Stimulated activated CD4-positive, alpha-beta T cell treated with anti-CD3 and anti-CD28 coated beads, Interleukin-1b, Interleukin-23, amount 100 ng/mL, for 48 hours (primary cell): ENCODE measurements at places on chromosomes 7 and 10.

DNA sequence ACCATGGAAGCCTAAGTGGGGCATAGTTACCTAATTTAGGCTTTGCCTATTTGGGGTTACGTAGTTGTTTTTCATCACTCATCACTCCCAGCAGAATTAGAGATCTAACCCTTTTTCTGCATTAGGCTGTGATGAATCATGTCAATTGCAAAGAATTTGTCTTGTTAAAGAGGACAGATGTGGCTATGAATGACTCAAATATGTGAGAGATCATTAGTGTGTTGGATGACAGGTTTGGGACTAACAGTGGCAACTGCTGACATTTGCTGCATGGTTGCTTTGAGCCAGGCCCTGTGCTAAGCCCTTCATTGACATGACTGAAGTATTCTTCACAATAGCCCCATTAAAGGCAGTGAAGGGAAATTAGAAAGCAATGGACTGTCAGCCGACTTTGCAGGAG is 83.4 kb upstream of the BMPER start:
- DNase-seq = no peak

DNA sequence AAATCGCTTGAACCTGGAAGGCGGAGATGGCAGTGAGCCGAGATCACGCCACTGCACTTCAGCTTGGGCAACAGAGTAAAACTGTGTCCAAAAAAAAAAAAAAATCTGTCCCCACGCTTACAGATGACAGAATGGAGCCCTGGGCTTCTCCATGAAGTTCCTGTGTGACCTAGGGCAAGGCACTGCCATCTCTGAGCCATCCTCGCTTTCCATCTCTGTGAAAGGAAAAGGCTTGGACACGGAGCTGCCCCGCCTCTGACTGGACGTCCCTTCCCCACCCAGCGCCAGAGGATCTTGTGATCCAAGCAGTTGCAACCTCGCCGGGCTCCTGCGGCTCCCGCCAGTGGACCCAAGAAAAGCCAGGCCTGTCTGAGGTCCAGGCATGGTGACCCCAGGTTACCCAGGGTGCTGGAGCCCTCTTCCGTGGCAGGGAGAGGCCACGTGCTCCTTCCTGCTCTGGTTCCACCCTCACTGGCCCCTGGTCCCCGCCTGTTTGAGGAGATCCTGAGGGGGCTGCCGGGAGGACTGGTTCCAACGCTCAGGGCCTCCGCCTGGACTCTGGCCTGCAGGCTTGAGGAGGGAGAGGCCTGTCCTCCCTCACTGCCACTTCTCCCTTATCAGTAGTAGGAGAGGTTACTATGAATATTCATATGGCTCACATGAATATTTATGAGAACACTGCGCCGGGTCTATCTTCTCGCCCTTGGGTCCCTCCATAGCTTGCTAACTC is 25.6 kb upstream of the ELFN1 start:
- no peak for DNase-seq

DNA sequence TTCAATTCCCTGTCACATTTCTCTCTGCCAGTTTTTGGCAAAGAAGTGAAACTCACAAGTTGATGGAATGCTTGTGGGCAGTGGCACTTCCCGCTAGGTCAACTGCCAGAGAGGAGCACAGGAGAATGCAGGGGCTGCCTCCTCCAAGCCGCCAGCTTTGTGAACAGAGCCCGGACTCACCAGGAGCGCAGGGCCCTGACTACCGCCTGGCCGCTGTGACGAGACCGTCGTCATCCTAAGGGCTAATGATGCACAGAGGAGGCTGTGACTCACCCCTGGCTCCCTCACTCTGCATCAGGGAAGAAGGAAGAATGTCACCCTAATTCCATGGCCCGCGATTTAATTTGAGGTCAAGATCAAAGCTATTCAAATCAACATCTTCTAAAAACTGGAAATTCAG is 123.9 kb downstream of the TAX1BP1 start:
- DNase-seq = no peak

GRCh38 chr10:33331379-33331694 is 3.1 kb downstream of the NRP1 start:
- no peak for DNase-seq

GRCh38 chr7:34157137-34157536 is 251.8 kb downstream of the BMPER start:
- DNase-seq = no peak

GRCh38 chr7:92832534-92833023 is 3.8 kb downstream of the CDK6 start:
- no peak for DNase-seq

DNA sequence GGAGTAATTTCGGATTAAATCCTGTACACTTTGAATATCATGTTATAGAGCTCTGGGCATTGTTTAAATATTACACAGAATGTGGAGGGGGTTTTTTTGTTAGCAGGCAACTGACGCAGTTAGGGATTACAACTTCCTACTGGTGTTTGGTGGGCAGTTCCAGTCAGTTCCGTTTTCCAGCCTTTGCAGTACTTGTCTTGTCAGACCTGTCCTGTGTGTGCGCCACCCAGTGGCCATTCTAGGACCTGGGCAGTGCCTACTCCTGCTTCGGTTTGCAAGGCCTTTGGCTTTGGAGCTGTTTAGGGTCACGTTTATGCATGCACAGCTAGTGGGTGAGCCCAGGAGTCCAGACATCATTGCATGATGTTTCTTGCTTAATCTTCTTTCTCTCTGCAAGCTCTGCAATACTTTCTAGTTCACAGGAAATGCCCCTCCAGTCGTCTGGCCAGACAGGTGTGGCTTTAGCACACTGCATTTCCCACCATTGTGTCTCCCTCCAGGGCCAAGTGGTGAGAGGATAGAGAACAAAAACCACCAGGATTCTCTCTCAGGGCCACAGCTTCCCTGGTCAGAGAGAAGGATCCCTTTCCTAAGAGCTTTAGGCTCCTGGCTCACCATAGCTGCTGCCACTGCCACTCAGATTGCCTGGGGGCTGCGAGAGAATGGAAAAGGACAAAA is 96.5 kb upstream of the TARP start:
- DNase-seq = peak; percentile 85

- DNase-seq = no peak
Measured at GRCh38 chr10:75236178-75236825, 545 bp upstream of the COMTD1 start.

- DNase-seq = no peak
Measured at GRCh38 chr7:120304674-120305073, 31.7 kb downstream of the KCND2 start.

- DNase-seq = no peak
Measured at GRCh38 chr10:110503528-110504110, 5.9 kb downstream of the DUSP5 start.

DNA sequence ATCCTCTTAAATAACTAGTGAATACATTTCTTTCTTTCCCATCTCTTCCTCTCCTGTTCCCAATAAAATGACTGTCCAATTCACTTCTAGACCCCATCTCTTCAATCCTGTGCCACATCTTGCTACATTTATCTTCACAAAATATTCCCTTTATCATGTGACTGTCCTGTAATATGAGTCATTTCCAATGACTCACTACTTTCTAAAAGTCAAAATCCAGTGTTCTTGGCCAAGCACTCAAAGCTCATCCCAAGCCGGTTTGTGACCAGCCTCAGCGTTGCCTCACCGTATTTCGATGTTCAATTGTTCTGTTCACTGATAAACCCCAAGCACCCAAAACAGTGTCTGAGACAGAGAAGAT is 104.7 kb downstream of the PARD3 start:
- no peak for DNase-seq

GRCh38 chr10:73039635-73040034 is 57.0 kb downstream of the P4HA1 start:
- no peak for DNase-seq
